ENCODE measurements at places on chromosomes 1 and 21.
A peak's percentile ranks its signal among the peaks of the same experiment; 100 is the strongest.

GRCh38 chr1:8873506-8874229, 4.8 kb downstream of the ENO1 start:
- no peak for DNase-seq

- no peak for DNase-seq
These were observed 47.1 kb downstream of the CTH start for GRCh38 chr1:70458131-70458530.

DNA sequence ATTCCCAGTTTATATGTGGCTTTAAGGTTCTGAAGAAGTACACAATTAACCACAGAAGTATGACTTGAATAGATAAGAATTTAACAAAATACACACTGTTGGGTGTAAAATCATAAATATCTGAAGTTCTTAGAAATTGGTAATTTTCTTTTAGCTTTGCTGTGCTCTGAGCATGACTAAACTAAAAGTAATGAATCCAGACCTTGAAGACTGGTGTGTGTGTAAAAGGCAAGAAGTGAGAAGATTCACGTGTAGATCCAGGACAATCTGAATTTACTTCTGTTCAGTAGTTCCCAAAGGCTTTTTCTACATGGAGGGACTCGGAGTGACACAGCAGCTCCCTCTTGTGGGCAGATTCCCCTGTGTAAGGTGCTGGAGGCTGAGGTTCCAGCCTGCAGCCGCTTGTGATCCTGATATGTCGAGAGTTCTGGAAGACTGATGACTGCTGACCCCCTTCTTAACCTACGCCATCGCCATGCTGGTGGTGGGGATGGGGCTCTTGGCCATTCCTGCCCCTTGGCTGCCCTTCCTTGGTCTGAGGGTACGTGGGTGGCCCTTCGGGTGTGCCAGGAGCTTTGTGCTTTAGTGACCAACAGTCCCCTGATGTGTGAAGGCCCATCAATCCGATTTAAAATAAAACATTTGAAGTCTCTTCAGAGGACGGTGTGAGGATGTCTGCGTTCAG, 62.7 kb downstream of the ADARB1 start:
- peak; percentile 54 for DNase-seq

GRCh38 chr1:19640363-19641316, 3.5 kb upstream of the NBL1 start:
- peak; percentile 82 for DNase-seq

DNA sequence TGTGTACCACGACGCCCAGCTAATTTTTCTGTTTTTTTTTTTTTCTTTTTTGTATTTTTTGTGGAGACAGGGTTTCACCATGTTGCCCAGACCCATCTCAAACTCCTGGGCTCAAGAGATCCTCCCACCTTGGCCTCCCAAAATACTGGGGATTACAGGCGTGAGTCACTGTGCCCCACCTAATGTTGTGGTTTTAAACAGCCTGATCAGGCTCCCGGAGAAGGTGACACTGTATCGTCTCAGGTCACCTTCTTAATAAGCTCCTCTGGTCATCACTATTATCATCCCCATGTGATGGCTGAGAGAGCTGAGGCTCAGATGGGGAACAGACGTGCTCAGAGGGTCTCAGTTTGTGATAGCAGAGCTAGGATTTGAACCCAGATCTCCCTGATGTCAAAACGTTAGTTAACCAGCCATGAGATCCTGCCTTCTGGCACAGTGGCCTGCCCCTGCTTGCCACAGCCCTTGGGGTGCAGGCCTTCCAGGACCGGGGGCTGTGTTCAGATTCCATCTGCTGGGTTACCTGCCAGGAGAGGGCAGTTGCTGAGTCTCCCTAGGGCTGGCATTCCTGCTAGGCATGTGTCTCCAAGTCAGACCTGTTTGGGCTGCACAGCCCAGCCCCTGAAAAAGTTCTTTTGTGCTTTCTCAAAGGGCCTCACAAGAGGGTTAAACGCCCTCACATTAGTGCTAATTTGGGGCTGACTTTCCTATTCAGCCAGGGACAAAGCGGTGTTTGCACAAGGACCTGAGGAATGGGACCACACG, 32.7 kb upstream of the GRHL3 start:
- DNase-seq, result no peak

GRCh38 chr1:235052067-235053008, 76.3 kb downstream of the TOMM20 start:
- no peak for DNase-seq

- no peak for DNase-seq
These were observed 664.2 kb downstream of the PTPRC start for GRCh38 chr1:199303035-199303434.

- DNase-seq, result no peak
These were observed 158.3 kb upstream of the C1orf21 start for GRCh38 chr1:184228558-184228957.

DNA sequence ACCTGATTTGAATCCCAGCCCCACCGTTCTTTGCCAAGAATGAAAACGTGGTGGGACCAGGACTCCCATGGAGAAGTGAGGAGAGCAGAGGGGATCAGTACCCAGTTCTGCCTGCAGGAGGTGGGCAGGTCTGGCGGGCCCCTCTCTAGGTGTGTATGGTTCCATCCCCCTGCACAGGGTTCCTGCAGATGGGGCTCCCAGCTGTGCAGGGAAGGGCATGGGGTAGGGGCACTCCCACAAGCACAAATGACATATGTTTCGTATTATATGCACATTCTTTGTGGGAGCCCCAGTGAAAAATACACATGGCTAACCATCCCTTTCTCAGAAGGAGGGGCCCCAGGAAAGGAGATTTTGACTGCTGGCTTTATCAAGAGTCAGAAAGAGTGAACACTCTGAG, 144.6 kb downstream of the PLPP3 start:
- DNase-seq, result no peak

GRCh38 chr1:70420320-70420719, 9.3 kb downstream of the CTH start:
- DNase-seq, result no peak

DNA sequence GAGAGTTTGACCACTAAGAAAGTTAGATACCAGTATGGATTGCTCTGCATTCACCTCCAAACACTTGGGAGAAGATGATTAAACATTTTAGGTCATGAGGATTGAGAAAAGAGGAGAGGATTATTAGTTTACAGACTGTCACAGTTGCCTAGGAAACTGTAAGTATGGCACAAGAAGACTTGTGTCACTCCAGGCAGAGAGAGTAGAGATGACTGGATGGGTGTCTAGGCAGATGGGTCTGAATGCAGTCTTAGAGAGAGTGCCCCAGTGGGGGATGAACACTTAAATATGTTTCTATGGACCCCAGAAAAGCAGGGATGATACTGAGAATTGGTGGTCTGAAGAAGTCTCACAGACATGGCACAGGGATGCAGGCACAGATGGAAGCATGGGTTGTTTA, 477.6 kb upstream of the B3GALT2 start:
- DNase-seq, result no peak

DNA sequence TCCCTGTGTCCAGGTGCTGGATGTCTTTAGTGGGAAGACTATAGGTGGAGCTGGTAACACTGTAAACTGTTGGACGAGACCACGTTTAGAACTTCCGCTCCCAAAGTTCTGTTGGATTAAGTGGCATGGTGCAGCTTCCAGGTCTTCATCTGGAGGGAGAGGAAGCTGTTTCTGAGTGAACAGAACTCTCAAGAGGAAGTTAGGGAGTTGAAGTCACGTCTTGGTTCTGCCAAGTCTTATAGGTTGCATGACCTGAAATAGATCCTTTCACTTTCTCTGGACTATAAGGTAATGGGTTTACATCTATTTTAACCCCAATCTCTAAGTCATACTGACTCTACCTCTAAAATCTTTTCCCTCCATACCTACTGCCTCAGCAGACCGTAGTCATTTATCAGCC, 97.4 kb upstream of the TNR start:
- DNase-seq, result no peak

DNA sequence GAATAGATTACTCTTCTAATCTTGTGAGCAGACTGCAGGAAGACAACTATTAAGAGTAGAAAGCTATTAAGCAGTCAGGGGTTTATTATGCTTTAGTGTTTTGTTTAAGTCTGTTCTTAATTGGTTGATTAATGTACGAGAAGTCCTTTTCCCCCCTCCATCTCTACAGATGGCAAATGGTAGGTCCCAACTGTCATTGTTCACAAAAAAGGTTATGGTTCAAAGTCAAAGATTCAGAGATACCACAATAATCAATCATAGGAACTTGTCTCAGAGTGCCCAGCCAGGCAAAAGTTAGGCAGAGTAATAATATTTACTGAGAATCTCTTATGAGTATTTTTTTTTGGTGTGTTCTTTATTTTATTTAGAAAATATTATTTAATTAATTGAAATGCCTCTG, 26.8 kb downstream of the NFIA start:
- no peak for DNase-seq

GRCh38 chr1:78068681-78069283, 23.0 kb downstream of the GIPC2 start:
- DNase-seq, result no peak

DNA sequence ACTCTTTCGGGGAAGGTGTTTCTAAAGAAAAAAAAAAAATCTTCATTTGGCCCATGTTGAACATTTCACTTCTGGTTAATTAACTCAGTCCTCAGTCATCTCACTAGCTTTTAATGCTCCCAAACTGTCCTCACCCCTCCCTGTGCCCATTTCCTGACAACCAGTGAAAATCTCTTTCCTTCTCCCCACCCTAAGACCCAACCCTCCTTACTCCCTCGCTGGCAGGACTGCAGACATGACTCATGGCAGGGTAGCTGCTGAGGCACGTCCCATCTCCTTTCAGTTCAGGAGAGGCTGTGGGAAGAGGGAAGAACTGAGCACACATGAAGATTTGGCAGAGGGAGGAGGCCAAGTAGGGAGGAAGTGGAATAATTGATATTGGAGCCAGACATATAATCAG, 12.6 kb downstream of the PKP1 start:
- no peak for DNase-seq

- DNase-seq, result no peak
These were observed 165.1 kb downstream of the SLC45A1 start for GRCh38 chr1:8482979-8483381.

DNA sequence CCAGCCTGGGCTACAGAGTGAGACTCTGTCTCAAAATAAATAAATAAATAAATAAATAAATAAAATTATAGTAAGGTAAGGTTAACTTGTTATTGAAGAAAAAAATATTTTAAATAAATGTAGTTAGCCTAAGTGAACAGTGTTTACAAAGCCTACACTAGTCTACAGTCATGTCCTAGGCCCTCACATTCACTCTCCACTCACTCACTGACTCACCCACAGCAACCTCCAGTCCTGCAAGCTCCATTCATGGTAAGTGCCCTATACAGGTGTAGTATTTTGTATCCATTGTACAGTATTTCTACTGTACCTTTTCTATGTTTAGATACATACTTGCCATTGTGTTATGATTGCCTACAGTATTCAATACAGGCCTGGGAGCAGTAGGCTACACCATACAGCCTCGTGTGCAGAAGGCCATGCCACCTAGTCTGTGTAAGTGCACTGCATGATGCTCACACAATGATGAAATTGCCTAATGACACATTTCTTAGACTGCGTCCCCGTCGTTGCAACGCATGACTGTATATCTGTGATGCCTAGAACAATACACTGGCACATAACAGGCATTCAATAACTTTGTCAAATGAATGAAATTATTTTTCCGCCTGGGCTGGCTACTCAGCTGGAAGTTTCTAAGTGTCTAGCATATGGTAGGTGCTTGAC, 14.8 kb downstream of the KCNN3 start:
- no peak for DNase-seq

DNA sequence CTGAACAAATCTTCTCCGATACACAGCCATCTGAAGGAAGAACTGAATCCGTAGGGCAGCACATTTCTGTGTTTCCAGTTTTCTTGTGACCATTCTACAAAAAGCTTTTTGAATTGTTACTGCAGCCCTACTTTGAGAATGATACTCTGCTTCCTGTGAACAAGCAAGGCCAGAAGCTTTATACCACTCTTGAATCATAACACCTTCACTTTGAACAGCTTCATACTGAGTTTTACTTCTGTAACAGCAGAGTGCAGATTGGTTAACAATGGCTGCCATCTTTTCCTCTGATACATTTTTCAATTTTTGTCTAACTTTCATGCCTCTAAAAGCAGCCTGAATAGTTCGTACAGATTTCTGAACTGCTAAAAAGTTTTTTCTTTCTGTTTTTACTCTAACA, 33.6 kb upstream of the F13B start:
- DNase-seq, result no peak

DNA sequence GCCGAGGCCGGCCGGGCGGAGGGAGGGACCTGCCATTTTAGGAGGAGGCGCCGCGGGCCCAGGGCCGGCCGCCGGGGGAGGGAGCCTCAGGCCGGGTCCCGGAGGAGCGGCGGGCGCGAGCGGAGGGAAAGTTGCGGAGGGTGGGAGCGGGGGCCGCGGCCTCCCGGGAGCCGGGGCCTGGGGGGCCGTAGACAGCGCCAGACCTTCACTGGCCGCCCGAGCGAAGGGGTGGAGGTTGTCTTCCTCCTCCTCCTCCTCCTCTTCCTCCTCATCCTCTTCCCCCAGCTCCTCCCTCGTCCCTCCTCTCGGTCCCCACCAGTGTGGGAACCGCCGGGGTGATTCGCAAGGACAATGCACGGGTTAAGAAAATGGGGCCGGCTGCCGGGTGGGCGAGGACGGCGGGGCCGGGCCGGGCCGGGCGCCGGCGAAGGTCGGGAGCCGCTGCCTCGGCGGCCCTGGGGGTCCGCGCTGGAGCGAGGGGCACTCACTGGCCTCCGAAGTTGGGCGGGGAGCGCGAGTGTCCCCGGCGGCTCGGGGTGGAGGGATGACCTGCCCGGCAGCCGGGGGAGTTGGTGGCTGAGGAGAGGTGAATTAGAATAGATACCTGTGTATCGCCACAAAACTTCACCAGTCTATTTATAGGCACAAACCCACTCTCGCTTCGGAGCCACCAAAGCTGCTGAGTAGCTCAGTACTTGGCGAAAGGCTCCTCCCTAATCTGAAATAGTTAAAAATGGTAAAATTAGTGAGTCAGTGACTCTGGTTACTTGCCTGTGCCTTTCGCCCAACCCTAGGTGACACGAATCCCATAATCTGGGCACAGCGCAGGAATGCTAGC, 1.3 kb downstream of the DYRK1A start:
- DNase-seq, result no peak

GRCh38 chr1:180392020-180392419, 110.4 kb downstream of the ACBD6 start:
- no peak for DNase-seq

GRCh38 chr1:41280202-41281032, 38.3 kb upstream of the SCMH1 start:
- no peak for DNase-seq

DNA sequence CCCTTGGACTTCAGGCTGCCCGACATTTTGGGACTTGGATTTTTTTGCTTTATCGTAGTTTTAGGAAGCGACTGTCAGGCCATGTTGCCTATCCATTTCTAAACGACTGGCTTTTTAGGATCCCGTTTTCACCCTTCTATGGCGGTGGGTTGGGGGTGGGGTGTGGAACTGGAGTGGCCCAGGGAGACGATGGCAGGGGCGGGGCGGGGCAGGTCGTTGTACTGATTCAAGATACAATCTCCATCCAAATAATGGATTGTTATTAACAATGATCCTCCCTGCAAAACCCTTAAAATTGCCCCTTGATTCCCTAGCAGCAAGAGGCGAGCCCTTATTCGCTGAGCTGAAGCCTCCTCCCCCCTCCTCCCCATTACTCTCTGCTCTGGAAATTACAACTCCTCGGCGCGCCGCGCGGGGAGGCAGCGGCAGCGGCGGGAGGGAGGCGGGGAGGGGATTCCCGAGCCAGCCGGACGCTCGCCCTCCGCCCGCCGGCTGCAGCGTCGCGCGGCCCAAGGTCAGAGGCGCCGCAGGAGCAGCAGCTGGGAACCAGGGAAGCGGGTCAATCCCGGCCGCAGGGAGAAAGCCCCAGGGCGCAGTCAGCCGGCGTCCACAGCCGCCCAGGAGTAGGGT, at the start of gene TRIM67:
Gene TRIM67, plus strand, starts transcription at position 392 of the 630 bp plus-strand sequence. CDS start 912 bp downstream, outside the sequence.
- no peak for DNase-seq

GRCh38 chr1:100699744-100700143, 19.8 kb upstream of the VCAM1 start:
- DNase-seq, result no peak

GRCh38 chr1:179169616-179170467, 59.6 kb downstream of the ABL2 start:
- DNase-seq, result no peak
